ENCODE measurements at places on chromosomes 4 and X.

GRCh38 chr4:152962150-152962549 lies 26.0 kb downstream of the FHDC1 start:
- no peaks in the 10 kb centered on the region for H3K4me1 ChIP-seq
- no peaks in the 10 kb centered on the region for H3K27me3 ChIP-seq
- no peaks in the 10 kb centered on the region for H3K36me3 ChIP-seq
- DNase-seq, result no peak
- H3K4me3 ChIP-seq, result no peak overlapping the region
- H3K27ac ChIP-seq, result no peak overlapping the region

- H3K4me1 ChIP-seq, result peaks cover 9% of the 10 kb centered on the region
- H3K36me3 ChIP-seq, result peaks cover 5% of the 10 kb centered on the region
- H3K4me3 ChIP-seq, result no peak overlapping the region
- peak; percentile 43 for DNase-seq
These were observed 64.8 kb downstream of the TSC22D3 start for GRCh38 chrX:107710617-107711391.

DNA sequence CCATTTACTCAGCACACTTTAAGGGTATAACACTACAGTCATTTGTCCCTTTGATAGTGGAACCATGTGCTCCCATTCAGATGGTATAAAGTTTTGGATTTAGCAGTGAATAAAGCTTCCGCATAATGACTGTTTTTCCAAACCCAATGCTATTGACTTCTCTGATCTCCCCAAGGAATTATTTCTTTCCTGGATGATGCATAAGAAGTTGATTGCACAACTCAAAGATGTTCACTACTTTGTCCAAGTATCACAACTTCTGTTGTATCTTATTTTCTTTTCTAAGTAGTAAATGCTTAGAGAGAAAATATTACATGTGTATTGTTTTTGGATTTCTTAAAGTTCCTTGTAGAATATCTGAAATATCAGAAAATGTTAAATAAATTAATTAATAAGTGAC lies 300.2 kb downstream of the GPM6A start:
- no peak overlapping the region for H3K4me3 ChIP-seq
- no peaks in the 10 kb centered on the region for H3K36me3 ChIP-seq
- no peak for DNase-seq
- no peaks in the 10 kb centered on the region for H3K4me1 ChIP-seq

- DNase-seq, result no peak
- H3K27ac ChIP-seq, result no peak overlapping the region
- no peaks in the 10 kb centered on the region for H3K27me3 ChIP-seq
- H3K36me3 ChIP-seq, result no peaks in the 10 kb centered on the region
- H3K4me1 ChIP-seq, result no peaks in the 10 kb centered on the region
- no peak overlapping the region for H3K4me3 ChIP-seq
These were observed 135.3 kb upstream of the VCX2 start for GRCh38 chrX:8306291-8306925.
